ENCODE measurements at places on chromosomes 6 and 20.

- no peak for DNase-seq
Observed at GRCh38 chr6:41748542-41748941, 1.3 kb upstream of the PGC start.

- DNase-seq, result no peak
Observed at GRCh38 chr20:47741669-47742608, 43.3 kb downstream of the SULF2 start.

DNA sequence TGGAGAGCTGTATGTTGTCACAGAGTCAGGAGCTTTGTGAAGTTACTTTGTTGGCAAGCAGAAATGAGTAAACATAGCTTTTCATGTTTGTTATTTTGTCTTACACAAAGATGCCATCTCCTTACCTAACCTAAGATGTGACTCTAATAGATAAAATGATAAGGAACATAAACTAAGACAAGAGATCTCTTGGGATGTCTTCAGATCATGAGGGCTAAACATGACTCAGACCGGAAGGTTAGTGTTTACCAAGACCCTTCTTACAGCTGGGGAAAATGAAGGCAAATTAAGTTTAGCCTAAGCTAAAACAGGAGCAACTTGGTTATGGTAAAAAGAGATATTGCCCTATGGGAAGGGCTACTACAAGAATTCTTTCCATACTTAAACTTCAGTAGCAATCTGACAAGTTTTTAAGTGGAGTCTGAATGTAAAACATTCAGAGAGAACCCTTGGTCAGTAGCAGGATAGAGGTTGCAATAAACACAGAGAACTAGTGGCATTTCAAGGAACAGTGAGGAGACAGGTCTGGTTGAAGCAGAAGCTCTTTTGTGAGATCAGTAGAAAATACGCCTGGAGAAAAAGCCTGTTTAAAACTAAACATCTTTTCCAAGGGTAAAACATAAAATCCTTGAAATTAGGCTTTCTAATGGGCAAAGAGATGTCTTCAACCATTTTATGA is 29.9 kb downstream of the SGK1 start:
- DNase-seq, result no peak

DNA sequence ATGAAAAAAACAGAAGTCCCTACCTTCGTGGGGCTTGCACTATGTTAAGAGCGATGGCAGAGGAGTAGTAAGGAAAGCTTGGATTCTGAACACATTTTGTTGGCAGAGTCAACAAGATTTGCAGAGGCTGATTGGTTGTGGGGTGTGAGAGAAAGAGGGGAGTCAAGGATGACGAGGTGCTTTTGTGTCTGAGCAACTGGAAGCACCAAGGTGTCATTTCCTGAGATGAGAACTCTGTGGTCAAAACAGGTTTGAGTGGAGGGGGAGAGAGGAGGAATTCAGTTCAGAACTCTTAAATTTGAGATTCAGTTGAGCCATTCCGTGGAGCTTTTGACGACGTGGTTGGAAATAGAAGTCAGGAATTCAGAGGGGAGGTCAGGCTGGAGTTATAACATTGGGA is 3.5 kb downstream of the OCSTAMP start:
- no peak for DNase-seq

GRCh38 chr6:16961577-16961976 is 140.3 kb upstream of the STMND1 start:
- no peak for DNase-seq

DNA sequence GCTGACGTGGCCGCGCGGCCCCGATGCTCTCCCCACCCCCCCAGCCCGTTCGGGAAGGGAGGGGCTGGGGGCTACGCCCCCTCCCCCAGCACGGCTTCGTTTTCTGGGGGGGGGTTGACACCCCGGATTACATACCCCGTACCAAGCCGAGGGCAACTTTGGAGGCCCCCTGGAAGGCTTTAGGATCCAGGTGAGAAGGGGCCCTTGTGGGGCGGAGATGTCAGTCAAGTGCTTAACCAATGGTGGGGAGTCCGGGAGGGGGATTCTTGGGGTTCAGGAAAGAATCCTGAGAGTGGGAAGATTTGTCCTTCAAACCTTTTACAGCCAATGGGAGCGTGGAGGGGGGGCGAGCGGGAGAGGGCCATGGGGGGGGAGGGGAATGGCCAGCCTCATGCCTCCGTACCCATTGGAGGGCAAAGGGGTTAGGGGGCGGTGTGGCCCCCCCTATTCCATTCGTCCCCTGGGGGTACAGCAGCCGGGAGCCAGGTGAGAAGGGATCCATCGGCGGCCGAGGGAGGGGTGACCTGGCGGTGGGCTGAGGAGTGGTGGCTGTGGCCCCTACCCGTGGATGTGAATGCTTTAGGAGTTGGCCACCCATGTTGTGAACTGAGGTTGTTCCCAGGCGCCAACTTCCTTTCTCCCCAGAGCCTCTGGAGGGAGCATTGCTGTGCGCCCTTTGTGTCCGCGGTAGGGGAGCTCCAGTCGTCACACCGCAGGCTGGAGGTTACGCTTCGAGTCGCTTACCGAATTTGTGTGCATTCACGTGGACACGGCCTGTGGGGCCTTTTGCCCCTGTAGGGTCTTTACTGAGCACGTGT is 682 bp downstream of the BRD2 start:
- no peak for DNase-seq

DNA sequence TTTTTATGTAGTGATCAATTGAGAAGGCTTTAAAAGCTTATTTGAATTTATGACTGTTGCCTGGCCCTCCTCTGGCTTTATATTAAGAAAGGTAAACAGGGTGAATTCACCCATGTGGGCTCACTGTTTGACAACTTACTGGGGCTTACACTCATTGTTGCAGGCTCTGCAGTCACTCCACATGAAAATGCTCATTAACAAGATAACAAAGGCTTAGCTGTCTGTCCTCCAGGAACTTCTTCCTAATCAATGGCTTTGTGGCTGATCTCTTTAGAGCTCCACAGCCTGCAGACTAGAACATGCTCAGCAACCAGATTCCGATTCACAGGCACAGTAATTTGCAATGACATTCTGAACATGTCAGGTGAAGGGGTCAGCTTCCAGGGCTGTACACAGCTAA is 323.2 kb upstream of the MAN1A1 start:
- DNase-seq, result no peak

DNA sequence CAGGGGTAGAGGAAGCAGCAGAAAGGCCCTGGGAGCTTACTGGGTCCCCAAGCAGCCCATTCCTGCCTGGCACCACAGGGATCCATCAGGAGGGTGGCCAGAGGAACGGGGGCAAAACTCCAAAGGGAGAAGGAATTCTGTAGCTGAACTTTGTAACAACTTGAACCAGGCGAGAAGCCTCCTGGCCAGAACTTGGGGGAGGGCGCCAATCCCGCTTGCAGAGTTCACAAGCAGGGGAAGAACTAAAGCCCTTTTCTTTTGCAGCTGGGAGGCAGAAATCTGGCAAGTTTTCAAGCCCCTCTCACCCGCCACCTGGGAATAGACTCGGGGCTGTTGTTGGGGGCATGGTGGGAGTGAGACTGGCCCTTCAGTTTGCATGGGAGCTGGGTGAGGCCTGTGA is 189.1 kb downstream of the PHF3 start:
- no peak for DNase-seq

- no peak for DNase-seq
Observed at GRCh38 chr6:168242940-168243225, 76.7 kb downstream of the DACT2 start.

DNA sequence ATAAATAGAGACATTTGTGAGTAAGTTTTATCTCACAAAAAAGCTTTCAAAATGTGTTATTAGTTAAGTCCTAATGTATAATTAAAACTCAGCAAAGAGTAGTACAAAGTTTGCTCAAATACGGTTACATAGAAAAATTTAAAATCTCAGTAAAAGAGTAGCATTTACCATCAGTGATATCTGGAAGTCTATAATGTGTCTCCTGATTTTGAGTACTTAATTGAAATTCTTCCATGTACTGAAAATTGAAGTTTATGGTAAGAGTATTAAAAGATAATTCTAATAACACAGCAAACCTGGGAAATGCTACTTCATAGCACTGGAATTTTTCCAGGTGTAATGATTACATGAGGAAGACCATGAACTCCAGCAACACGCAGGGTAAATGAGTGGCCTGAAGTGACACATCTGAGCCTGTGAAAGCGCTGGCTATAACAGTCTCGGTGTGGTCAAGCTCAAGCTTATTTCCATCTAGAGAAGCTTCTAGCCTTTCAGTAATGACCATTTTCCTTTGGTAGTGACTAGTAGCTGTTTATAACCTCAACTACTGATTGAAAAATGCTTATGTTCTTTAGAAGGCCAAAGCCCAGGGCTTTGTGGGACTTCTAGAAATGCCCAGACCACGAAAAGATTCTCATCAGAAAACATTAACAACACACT is 203.2 kb downstream of the ISM1 start:
- no peak for DNase-seq

DNA sequence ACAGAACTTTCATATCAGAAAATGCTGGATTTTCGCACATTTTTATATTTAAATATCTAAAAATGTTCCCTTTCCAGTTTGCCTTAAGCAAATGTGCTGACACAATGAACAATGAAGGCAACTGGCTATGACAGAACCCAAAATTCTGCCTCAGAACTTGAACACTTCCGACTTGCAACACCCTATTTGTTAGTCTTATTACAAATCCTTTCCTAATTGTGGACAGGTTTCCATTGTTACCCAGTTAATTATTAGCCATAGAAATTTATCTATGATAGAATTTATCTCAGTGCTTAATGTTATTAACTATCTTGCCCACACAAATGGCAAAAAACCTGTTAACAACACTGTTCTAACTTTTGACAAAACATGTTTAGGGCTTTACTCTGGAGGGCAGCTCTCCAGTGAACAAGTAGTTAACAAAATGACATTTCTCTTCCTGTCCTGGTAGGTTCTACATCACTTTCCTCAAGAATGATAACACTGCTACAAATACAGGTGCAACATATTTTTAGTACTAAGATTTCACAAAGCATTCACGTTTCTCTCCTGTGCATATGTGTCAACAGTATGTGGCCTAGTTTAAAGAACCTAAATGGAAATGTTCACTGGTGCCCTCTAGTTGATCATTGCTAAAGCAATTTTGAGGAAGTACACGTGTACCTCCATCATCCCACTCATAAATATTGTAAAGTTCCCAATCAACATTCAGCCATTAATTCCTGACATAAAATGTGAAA is 58.4 kb downstream of the HIVEP2 start:
- DNase-seq, result no peak

DNA sequence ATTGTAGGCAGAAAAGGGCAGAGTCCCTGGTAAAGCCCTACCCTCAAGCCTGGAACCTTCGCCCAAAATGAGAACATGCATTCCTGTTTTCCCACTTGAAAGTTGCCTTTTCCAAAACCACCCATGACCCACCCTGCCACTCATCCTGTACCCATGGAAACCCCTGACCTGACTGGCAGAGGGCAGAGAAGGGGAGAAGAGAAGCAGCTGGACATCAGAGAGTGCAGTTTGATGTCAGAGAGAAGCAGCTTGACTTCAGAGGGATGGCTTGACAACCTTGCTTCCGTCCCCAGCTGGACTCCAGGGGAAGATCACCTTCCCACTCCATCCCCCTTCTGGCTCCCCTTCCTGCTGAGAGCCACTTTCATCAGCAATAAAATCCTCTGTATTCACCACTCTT is 123.6 kb upstream of the SHLD1 start:
- no peak for DNase-seq

DNA sequence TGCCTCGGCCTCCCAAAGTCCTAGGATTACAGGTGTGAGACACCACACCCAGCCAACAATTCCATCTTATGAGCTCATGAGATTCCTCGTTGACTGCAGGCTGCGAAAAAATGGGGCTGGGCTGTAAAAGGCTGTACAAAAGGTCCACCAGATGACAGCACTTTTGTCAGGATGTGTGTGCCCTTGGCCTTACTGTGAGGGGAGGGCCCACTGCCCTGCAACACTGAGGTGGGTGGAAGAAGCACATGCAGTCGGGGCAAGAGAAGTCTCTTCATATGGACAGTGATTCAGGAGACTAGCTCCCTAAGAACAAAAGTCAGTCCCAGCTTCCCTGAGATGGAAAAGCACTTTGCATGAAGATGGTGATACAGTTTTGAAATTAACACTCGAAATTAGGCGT is 50.5 kb downstream of the KCTD20 start:
- no peak for DNase-seq

All from GM19239 (cell line).